Head of caudate nucleus (tissue), 42 donors: ENCODE measurements at places on chromosomes 4 and X.
A peak's percentile ranks its signal among the peaks of the same experiment; 100 is the strongest.

DNA sequence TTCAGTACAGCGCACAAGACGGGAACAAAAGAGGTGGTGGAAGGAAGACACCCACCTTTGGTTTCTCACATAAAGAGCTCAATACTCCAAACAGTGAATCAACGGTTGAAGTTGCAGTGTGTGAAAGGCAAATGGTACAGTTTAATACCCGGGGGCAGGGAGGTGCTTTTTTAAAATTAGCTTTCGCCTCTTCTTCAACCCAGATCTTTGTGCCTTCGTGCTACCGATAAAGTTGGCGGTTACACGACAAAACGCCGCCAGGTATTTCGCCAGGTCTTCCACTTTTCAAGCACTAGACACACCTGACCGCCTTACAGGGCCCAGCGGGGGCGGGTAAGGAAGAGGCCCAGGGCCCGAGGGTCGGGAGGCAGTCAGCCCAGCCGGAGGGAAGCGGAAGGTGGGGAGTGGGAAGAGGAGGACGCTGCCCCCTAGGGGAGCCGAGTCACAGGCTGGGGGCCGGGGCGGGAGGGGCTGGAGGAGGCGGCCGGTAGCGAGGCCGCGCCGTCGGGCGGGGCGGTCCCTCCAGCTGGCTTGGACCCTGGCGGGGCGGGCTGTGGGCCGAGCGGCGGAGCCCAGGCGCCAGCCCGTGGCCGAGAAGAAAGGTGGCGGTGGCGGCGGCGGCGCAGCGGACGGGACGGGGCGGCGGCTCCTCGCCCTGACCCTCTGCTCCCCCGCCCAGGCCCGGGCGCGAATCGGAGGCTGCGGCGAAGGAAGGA lies 16.0 kb downstream of the UTP3 start:
- DNase-seq, result peak; percentile 77

GRCh38 chr4:135515295-135515694 lies 1313.7 kb upstream of the PABPC4L start:
- no peak for DNase-seq

GRCh38 chrX:150773117-150773516 lies 79.9 kb downstream of the MTMR1 start:
- no peak for DNase-seq

- DNase-seq, result no peak
These were observed 136.8 kb upstream of the PDLIM3 start for GRCh38 chr4:185672151-185672550.

GRCh38 chr4:145681956-145682355 lies 2.0 kb downstream of the C4orf51 start:
- no peak for DNase-seq
